Stimulated activated CD4-positive, alpha-beta T cell treated with anti-CD3 and anti-CD28 coated beads, TNF-alpha, amount 100 ng/mL, for 1 hour (primary cell): ENCODE measurements at places on chromosomes 12 and 14.

- no peak for DNase-seq
Observed at GRCh38 chr12:91983935-91984334, 161.7 kb downstream of the BTG1 start.

DNA sequence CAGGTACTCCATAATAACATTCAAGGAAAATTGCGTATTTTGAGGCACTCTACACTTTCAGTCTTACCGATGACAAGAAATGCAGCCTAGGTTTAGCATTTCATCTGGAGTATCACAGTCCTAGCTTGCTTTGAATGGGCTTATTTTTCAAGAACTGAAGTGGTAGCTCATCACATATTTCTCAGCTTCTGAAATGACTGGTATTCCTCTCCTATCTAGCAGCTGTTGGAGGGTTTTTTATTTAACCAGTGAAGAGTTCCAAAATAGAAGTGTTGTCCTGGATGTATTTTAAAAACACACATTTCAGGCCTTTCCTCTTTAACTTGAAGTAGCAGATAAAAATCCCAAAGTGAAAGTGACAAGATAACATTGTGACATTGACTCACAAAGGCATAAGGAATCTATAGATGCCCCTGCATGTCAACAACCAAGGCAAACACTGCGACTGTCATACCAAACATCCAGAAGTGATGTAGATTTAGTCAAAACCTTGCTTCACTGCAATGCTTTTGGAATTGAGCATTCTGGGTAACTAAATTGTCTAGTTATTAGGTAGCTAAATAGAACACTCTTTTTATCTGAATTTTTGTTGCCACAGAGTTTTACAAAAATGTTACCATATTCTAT is 182.2 kb upstream of the FBXO33 start:
- no peak for DNase-seq

DNA sequence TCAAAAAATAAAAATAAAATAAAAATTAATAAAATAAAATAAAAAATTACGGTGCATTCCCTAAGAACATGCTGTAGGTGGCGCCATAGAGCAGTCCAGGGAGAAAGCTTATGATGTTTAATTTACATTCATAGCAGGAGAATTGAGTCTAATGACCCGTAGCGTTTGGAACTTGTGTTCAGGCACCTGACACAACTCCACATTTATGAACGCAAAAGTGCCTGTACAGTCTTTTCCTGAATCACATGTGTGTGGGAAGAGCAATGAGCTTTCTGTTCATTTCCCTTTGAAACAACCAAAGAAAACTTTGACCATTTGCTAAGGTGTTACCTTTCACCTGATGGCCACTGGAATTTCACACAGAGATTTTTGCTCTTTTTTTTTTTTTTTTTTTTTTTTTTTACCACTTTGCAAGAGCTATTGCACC is 60.6 kb upstream of the KCNA1 start:
- DNase-seq: no peak

GRCh38 chr12:56373515-56373914 is 10.9 kb upstream of the APOF start:
- no peak for DNase-seq

DNA sequence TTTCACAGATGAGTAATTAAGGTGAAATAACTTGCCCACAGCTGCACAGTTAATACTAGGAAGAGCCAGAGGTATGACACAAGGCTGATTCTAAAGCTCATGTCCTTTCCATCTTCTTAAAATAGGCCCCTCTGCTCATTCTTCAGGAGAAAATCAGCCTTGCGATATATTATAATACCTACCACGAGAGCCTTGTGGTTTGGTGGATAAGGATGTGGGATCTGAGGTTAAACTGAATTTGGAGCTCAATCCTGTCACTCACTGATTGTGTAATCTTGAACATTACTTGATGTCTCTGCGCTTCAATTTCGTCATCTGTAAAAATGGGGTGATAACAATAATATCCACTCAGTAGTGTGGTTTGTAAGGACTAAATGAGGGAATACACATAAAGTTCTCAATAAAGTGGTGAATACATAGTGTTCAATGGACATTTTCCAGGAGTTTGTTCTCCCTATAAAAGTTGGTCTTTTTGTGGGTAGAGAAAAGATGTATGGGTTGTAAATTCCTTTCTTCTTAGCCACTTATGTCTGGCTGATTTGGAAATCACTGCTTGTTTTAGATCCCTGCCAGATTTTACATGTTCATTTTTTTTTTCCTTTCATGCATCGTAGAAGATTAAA is 25.1 kb upstream of the ATP2B1 start:
- no peak for DNase-seq

GRCh38 chr14:83196236-83196635 is 1662.6 kb upstream of the SEL1L start:
- no peak for DNase-seq
